M059J (cell line): ENCODE measurements at places on chromosomes 6 and 20.

GRCh38 chr20:61700595-61701140, 365.0 kb downstream of the TAF4 start:
- DNase-seq, result no peak

DNA sequence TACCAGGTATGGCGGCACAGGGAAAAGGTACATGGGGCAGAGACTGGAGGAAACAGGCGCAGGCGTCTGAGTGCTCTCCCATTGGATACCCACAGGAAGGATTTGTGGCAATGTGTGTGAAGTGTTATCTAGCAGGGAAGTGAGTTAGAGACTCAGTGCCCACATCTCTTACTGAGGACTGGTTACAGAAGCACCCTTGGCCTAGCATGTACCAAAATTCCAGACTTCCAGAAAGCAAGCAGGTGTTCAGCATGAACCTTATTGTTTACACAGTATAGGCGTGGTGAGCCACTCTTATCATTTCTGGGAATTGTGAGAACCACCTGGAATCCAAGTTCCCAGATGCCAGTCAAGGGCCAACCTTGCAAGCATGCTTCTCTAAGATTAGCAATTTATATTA, 14.2 kb downstream of the MANBAL start:
- DNase-seq, result no peak

DNA sequence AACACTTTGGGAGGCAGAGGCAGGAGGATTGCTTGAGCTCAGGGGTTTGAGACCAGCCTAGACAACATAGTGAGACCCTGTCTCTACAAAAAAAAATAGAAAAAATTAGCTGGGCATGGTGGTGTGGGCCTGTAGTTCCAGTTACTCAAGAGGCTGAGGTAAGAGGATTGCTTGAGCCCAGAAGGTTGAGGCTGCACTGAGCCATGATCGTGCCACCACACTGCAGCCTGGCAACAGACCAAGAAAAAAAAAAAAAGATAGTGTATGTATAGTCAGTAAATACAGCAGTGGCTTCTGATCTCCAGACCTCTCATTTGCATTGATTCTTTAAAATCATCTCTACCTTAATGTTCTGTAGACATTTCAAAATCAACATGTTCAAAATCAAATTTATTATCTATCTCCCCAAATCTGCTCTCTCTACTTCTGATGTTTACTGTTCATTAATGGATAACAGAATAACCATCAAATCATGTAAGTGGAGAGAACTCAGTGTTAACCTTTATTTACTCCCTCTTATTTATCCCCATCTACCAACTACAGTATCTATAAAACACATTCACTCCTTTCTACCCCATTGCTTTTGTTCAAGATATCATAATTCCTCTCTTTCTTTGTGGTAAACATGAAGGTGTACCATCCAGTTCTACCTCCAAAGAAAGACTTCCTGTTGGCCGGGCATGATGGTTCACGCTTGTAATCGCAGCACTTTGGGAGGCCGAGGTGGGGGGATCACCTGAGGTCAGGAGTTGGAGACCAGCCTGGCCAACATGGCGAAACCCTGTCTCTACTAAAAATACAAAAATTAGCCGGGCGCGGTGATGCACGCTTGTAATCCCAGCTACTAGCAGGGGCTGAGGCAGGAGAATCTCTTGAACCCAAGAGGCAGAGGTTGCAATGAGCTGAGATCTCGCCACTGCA, 7.7 kb downstream of the PROCR start:
- no peak for DNase-seq

DNA sequence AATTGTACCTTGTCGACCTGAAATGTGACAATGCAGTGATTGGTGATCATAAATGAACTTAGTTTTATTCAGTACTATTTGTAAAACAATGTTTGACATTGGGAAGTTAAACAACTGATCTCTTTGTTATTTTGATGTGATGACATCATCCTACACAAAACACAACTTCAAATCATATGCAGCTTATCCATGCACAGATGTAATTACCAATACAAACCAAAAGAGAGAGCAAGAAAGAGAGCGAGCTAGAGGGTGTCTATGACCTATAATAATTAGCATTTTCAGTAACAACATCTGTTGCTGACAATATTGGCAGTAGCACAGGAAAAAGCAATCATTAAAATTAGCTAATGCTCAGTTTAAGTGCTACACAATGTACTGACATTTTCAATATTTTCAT, 320.9 kb downstream of the UTRN start:
- no peak for DNase-seq

DNA sequence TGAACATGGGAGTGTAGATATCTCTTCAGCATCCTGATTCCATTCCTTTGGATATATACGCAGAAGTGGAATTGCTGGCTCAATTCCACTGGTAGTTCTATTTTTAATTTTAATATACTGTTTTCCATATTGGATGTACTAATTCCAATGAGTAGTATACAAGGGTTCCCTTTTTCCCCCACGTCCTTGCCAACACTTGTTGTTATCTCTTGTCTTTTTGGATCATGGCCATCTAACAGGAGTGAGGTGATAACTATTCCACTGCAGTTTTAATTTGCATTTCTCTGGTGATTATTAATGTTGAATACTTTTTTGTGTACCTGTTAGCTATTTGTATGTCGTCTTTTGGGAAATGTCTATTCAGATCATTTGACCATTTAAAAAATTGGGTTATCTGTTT, 91.5 kb downstream of the ZFAND3 start:
- DNase-seq, result no peak

- DNase-seq, result peak; percentile 32
Observed at GRCh38 chr6:17725083-17725482, 18.4 kb upstream of the NUP153 start.

- DNase-seq, result no peak
Observed at GRCh38 chr6:2949121-2949520, 22.2 kb downstream of the SERPINB6 start.
